ENCODE measurements at places on chromosomes 3 and 15.

- H3K4me1 ChIP-seq: peaks cover 27% of the 10 kb centered on the region
- no peak overlapping the region for H3K27ac ChIP-seq
- H3K36me3 ChIP-seq: peaks cover 75% of the 10 kb centered on the region
- peak overlapping the region; percentile 81 for H3K4me3 ChIP-seq
- DNase-seq: peak; percentile 31
These were observed 648 bp downstream of the AMIGO3 start for GRCh38 chr3:49718858-49719213.

DNA sequence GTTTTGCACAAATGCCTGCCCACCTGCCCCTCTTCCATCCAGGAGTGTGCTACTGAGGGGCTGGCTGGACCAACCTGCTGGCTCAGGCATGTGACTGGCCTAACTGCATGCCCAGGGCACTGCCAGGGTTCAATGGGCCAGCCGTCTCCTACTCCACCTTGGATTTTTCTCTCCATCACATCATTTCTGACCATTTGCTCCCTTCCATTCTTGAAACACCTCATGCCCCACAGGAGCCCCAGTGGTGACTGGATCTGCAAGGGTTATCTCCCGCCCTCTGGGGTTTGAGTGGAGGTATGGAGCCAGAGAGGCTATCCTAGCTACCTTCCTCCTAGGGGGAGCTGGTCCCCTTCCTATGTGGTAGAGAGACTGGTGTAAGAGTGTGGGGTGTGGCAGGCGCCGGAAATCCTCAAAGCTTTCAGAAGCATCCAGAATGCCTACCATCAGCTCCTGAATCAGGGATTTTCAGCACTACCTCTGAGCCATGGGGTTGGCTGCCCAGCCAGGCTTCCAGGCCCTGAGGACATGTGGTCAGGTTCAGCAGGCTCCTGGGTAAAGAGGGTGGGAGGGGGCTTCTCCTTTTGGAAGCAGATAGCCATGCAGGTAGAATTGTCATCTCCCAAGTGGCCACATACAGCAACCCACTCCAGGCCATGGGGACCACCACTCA is 2.9 kb upstream of the MANF start:
- no peak for DNase-seq
- H3K27ac ChIP-seq: no peak overlapping the region
- H3K4me3 ChIP-seq: no peak overlapping the region
- H3K4me1 ChIP-seq: peaks cover 10% of the 10 kb centered on the region
- H3K36me3 ChIP-seq: no peaks in the 10 kb centered on the region
- H3K27me3 ChIP-seq: no peaks in the 10 kb centered on the region

GRCh38 chr15:44698641-44699040 is 12.5 kb downstream of the PATL2 start:
- H3K27me3 ChIP-seq: no peaks in the 10 kb centered on the region
- no peak for DNase-seq
- H3K4me1 ChIP-seq: no peaks in the 10 kb centered on the region

GRCh38 chr15:34023907-34024306 is 15.1 kb downstream of the AVEN start:
- H3K36me3 ChIP-seq: no peaks in the 10 kb centered on the region
- no peak overlapping the region for H3K27ac ChIP-seq
- no peak for DNase-seq
- no peaks in the 10 kb centered on the region for H3K4me1 ChIP-seq

DNA sequence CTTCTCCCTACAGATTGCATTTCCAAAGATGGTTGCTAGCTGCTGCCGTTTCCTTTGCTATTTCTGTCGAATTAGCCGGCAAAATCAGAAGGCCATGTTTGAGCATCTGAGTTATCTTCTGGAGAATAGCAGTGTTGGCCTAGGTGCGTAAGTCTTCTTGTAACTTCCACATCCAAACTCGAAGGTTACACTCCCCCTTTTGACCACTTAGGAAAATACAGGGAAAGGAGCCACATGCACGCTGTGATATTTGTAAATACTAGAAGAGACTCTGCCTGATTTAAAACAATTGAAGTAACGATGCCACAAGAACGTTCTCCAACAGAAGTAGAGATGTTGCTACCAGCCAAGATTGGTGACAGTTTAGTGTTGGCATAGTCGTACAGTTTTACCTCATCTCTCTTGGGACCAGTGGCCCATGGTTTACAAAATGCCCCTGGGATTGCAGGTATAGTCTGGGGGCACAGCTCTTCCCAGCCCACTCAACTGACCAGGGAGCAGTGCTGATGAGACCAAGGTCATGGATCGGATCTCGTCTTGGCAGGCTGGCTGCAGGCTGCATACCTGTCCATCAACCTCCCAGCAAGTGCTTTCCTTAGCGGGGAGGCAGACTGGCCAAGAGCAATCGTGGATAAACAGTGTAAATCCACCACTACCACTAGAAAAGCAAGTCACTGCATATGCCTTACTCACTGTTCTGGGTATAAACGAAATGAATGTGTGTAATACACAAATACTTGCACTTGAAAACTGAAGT is 268.4 kb upstream of the CHRM5 start:
- no peak overlapping the region for H3K27ac ChIP-seq
- DNase-seq: no peak
- peaks cover 48% of the 10 kb centered on the region for H3K27me3 ChIP-seq
- no peaks in the 10 kb centered on the region for H3K36me3 ChIP-seq

GRCh38 chr15:61869656-61870055 is 190.6 kb downstream of the VPS13C start:
- no peaks in the 10 kb centered on the region for H3K27me3 ChIP-seq

GRCh38 chr15:80208758-80209734 is 43.0 kb downstream of the CTXND1 start:
- H3K27ac ChIP-seq: no peak overlapping the region
- H3K36me3 ChIP-seq: no peaks in the 10 kb centered on the region
- H3K4me3 ChIP-seq: no peak overlapping the region
- DNase-seq: no peak
- H3K27me3 ChIP-seq: peaks cover 21% of the 10 kb centered on the region

DNA sequence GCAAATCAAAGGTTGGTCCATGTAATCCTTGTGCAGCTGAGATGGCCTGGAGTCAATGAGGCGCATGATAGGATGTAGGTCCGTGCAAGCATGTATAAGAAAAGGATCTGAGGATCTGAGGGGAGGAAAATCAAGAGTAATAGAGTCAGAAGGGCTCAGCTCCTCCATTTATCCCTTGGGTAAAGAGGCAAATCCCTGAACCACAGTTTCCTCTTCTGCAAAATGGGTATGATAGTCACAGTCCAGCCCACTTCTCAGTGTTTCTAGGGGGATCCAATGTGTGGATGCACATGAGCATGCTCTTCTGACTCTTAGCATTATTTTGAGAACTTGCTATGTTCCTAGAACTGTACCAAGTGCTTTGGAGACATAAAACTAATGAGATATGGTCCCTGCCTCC is 67.9 kb downstream of the BFSP2 start:
- no peaks in the 10 kb centered on the region for H3K27me3 ChIP-seq
- no peak overlapping the region for H3K4me3 ChIP-seq
- H3K4me1 ChIP-seq: no peaks in the 10 kb centered on the region
- peaks cover 3% of the 10 kb centered on the region for H3K36me3 ChIP-seq

- no peak for DNase-seq
- H3K4me3 ChIP-seq: no peak overlapping the region
- no peak overlapping the region for H3K27ac ChIP-seq
- H3K36me3 ChIP-seq: no peaks in the 10 kb centered on the region
- H3K27me3 ChIP-seq: no peaks in the 10 kb centered on the region
These were observed 214.6 kb downstream of the KCNAB1 start for GRCh38 chr3:156334841-156335545.

- no peaks in the 10 kb centered on the region for H3K27me3 ChIP-seq
- DNase-seq: no peak
- H3K4me1 ChIP-seq: peaks cover 2% of the 10 kb centered on the region
- H3K27ac ChIP-seq: no peak overlapping the region
These were observed 9.1 kb downstream of the HDGFL3 start for GRCh38 chr15:83198476-83198875.

- H3K4me3 ChIP-seq: no peak overlapping the region
- H3K27me3 ChIP-seq: no peaks in the 10 kb centered on the region
- H3K36me3 ChIP-seq: no peaks in the 10 kb centered on the region
- DNase-seq: peak; percentile 61
These were observed 34.4 kb upstream of the MEIS2 start for GRCh38 chr15:37134699-37135131.

DNA sequence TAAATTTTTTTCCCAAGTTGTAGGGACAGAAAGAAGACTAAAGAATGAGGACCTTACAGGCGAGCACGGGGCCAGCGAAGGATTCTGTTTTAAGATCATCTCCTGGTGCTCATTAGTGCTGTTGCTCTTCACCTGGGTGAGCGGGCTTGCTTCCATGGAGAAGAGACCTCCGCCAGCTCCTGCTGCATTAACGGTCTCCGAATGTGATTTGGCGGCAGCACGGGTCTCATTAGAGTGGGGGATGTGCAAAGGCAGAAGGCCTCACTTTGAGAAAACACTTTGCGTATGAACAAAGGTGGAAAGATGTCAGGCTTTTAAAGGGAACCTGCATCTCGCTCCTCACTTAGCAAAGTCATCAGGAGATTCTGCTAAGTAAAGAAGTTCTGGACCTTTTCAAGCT is 753.4 kb upstream of the CFAP20DC start:
- H3K4me3 ChIP-seq: no peak overlapping the region
- H3K4me1 ChIP-seq: peaks cover 2% of the 10 kb centered on the region
- no peak for DNase-seq
- no peak overlapping the region for H3K27ac ChIP-seq
- no peaks in the 10 kb centered on the region for H3K36me3 ChIP-seq
- H3K27me3 ChIP-seq: no peaks in the 10 kb centered on the region

GRCh38 chr15:38316311-38316710 is 63.7 kb downstream of the SPRED1 start:
- no peaks in the 10 kb centered on the region for H3K4me1 ChIP-seq
- peaks cover 21% of the 10 kb centered on the region for H3K36me3 ChIP-seq
- DNase-seq: no peak
- no peak overlapping the region for H3K4me3 ChIP-seq

GRCh38 chr3:119352034-119352609 is 57.9 kb downstream of the ARHGAP31 start:
- no peak overlapping the region for H3K4me3 ChIP-seq
- peaks cover 11% of the 10 kb centered on the region for H3K4me1 ChIP-seq
- H3K27me3 ChIP-seq: no peaks in the 10 kb centered on the region
- H3K27ac ChIP-seq: peak overlapping the region; percentile 44
- no peaks in the 10 kb centered on the region for H3K36me3 ChIP-seq

DNA sequence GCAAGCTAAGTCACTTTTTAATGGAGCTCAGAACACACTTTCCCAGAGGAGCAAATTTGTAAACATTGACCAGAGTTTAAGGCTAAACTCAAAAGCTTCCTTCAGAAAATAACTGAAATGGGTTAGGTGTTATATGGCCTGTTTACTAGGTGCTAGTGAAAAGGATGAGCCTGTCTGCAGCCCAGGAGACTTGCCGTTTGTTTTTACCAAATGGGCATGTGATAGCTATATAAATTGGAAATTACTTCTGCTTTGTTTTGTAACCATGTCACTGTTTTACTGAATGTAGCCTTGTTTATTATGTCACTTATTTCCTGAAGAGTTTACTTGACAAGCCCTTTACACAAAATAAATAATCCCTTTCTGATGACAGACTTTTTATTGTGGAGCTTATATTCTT is 109.4 kb upstream of the THSD4 start:
- H3K27me3 ChIP-seq: no peaks in the 10 kb centered on the region
- H3K36me3 ChIP-seq: no peaks in the 10 kb centered on the region
- H3K4me3 ChIP-seq: no peak overlapping the region
- no peaks in the 10 kb centered on the region for H3K4me1 ChIP-seq
- no peak overlapping the region for H3K27ac ChIP-seq

DNA sequence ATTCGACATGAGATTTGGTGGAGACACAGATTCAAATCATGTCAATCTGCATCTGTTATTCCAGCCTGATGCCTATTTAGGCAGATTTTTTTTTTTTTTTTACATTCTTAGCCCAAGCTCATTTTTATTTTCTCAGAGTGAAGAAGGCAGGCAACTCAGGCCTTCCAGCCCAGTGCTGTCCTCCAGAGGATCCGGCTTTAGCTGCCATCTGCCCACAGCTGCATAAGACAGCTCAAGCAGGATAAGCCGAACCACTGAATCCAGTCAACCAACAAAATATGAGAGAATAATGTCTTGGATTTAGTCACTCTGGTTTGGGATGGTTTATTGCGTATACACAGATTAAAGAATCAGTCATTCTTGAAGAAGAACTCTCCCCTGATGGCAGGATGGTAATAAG is 19.9 kb upstream of the COLQ start:
- H3K27me3 ChIP-seq: no peaks in the 10 kb centered on the region
- no peak for DNase-seq
- H3K27ac ChIP-seq: no peak overlapping the region
- no peaks in the 10 kb centered on the region for H3K4me1 ChIP-seq
- no peaks in the 10 kb centered on the region for H3K36me3 ChIP-seq

DNA sequence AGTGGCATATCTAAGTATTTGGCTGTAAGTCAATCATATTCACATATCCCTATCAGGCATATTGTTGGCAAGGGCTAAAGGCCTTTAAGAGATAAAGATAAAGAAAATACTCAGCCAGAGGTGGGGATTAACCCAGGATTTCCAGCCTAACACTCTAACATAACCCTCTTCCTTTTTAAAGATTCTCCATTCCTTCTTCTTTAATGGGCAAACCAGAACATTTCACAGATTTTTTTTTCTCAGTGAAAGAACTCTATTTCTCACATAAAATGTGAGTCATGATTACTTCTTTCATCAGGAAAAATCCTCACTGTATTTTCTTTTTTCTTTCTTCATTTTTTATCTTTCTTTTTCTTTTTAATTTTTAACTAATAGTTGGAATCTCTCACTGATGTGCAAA is 200.4 kb downstream of the NR1D2 start:
- peak overlapping the region; percentile 9 for H3K4me3 ChIP-seq
- H3K27me3 ChIP-seq: no peaks in the 10 kb centered on the region
- H3K36me3 ChIP-seq: peaks cover 3% of the 10 kb centered on the region
- peak; percentile 30 for DNase-seq

DNA sequence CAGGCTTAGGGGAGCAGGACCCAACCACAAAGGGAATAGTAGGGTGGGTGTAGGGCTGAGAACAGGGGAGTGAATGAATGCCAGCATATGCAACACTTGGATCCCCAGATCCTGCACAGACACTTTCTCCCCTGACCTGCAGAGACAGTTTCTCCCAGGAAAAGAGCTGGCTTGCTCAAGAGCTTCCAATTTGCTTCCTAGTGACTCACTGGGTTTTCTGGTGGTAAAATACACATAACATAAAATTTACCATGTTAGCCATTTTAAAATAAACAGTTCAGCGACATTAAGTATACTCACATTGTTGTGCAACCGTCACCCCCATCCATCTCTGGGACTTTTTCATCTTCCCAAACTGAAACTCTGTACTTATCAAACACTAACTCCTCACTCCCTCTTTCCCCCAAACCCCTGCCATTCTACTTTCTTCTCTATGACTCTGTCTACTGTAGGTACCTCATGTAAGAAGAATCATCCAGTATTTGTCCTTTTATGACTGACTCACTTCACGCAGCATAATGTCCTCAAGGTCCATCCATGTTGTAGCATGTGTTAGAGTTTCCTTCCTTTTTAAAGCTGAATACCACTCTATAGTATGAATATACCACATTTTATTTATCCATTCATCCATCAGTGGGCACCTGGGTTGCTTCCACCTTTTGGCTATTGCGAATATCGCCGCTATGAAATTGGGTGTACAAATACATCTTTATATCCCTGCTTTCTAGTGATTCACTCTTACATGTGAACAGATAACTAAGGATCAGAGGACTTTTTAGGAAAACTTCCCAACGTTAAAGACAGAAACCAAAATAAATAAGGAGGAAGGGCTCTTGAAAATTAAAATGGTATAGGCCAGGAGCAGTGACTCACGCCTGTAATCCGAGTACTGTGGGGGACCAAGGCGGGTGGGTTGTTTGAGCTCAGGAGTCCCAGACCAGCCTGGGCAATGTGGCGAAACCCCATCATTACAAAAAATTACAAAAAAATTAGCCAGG is 95.6 kb upstream of the TJP1 start:
- peak; percentile 85 for DNase-seq
- no peak overlapping the region for H3K27ac ChIP-seq
- no peaks in the 10 kb centered on the region for H3K36me3 ChIP-seq
- no peak overlapping the region for H3K4me3 ChIP-seq
- H3K27me3 ChIP-seq: peaks cover 19% of the 10 kb centered on the region
- H3K4me1 ChIP-seq: peaks cover 21% of the 10 kb centered on the region

All from mesenchymal stem cell (in vitro differentiated cells and primary cell).